ENCODE measurements at places on chromosomes 2 and 18.

GRCh38 chr18:67143028-67143427, 373.5 kb downstream of the DSEL start:
- no peak for DNase-seq

- DNase-seq: no peak
These were observed 107.6 kb downstream of the SMAD7 start for GRCh38 chr18:48843162-48843561.

DNA sequence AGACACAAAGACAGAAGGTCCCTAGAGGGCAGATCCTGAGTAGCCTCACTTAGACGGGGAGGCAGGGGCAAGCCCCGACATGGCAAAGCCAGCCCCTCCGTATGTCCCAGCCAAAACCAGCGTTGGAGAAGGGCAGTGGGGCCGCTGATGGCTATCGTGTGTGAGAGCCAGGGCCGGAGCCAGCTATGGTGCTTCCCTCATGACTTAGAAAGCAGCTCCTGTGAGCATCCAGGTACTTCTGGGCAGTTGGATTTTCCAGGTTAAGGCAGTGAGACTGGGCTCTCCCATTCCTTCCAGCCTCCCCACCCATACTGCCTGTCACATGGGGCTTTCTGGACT, 31.2 kb upstream of the ROCK2 start:
- no peak for DNase-seq

- DNase-seq: no peak
These were observed 114.2 kb upstream of the EPC2 start for GRCh38 chr2:148530350-148530749.

GRCh38 chr2:181563101-181563692, 93.7 kb downstream of the CERKL start:
- no peak for DNase-seq

GRCh38 chr2:134268265-134268664, 14.4 kb downstream of the MGAT5 start:
- peak; percentile 32 for DNase-seq

- no peak for DNase-seq
These were observed 126.3 kb downstream of the FAM168B start for GRCh38 chr2:130966775-130967490.

- DNase-seq: no peak
These were observed 183.0 kb downstream of the MREG start for GRCh38 chr2:215830304-215830703.
